Mesendoderm (in vitro differentiated cells): ENCODE measurements at places on chromosomes 6 and 20.

DNA sequence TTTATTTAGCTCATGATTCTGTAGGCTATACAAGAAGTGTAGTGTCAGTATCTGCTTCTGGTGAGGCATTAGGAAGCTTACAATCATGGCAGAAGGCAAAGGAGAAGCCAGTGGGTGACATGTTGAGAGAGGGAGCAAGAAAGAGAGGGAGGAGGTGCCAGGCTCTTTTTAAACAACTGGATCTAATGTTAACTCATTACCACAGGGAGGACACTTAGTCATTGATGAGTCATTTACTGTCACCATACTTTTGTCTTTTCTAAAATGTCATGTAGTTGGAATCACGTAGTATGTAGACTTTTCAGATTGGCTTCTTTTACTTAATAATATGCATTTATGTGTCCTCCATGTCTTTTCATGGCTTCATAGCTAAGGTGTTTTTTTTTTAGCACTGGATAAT, 58.1 kb downstream of the NUS1 start:
- no peak for DNase-seq

GRCh38 chr20:52410182-52410647, 218.6 kb upstream of the ZFP64 start:
- peak; percentile 64 for DNase-seq

- DNase-seq: no peak
Observed at GRCh38 chr6:9610620-9611415, 804.1 kb downstream of the TFAP2A start.

GRCh38 chr6:166325383-166326042, 16.8 kb downstream of the SFT2D1 start:
- peak; percentile 70 for DNase-seq

DNA sequence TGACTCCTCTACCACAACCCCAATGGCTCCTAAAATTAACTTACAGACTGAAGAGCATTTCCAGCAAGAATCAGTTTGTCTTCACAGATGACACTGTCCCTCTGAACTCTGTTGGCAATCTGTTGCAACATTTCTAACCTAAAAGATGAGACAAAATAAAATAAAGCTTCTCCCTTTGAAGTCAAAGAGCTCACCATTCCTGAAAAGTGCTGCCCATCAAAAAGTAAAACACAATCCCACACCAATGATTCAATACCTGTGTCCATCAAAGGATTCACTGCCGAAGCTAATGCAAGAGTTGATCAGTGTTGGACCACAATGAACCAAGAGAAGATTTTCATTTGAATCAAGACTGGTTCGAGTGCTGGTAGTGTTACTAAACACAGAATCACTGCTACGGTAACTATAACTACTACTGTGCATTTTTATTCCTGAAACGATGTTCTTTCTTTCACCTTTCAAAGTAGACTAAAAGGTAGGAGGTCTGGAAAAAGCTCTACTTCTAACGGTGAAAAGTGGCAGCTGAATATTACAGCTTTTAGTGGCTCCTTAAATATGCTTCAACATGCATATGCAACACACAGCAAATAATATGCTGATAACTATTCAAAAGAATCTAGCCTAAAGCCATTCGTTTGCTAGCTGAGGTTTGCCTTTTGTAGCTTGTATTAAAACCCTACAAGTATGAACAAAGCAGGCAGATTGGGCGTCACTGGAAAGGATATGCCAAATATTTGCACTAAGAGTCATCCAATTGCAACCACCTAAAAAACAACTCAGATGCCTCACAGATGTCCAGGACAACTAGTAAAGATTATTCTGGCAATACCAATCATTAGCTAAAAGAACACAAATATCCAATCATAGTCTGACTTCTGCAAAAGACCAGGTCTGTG, at the start of gene DST:
TSS of gene DST (minus strand) at position 524 of the 896 bp plus-strand sequence.
- no peak for DNase-seq

DNA sequence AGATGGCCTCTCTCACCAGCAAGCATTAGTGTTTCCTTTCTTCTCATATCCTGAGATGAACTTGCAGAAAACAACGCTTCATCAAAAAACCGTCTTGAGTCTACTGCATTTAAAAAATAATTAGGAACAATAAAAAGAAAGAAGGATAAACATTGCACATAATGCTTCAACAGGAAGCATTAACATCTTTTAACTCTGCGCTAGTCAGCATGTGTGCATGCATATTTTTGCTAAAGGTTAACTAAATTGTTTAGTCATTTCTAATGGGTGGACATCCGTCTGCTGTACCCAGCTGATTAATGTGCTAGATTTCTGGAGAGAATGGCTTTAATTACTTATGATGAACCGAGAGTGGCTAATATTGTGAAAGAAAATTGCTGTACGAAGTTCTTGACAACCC, 349.3 kb downstream of the SOX4 start:
- DNase-seq: no peak

DNA sequence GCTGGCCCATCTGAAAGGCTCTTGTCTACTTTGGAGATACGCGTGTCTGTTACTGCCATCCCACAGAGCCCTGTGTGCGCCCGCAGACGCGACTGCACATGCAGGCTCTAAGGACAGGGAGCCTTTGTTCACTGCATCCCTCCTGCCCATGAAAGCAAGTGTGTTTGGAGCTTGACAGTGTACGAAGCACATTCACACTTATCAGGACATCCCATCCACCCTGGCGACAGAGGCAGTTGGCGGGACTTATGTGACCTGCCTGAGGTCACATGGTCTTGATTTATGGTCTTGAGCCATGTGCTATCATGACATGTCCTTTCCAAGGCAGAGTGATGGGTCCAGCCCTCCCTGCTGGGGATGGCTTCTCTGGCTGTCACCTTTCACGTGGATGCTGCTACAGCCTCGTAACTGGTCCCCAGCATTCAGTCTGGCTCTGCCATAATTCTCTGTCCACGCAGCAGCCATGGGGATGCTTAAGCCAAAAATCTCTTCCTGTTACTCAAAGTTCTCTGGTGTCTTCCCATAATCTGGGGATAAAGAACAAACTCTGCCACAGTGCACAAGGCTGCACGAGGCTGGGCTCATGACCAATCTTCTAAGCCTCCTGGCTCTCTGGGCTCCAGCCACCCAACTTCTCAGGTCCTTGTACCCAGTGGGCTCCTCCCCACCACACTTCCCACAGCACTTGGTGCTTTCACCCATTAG, 36.3 kb upstream of the FAM83D start:
- no peak for DNase-seq

- peak; percentile 29 for DNase-seq
Observed at GRCh38 chr6:4055420-4056041, 23.4 kb downstream of the FAM217A start.

GRCh38 chr6:3125815-3126214, 7.3 kb downstream of the BPHL start:
- DNase-seq: no peak

- peak; percentile 14 for DNase-seq
Observed at GRCh38 chr6:72084992-72085569, 198.7 kb downstream of the RIMS1 start.

GRCh38 chr6:166437661-166438060, 54.9 kb upstream of the MPC1 start:
- DNase-seq: peak; percentile 45

DNA sequence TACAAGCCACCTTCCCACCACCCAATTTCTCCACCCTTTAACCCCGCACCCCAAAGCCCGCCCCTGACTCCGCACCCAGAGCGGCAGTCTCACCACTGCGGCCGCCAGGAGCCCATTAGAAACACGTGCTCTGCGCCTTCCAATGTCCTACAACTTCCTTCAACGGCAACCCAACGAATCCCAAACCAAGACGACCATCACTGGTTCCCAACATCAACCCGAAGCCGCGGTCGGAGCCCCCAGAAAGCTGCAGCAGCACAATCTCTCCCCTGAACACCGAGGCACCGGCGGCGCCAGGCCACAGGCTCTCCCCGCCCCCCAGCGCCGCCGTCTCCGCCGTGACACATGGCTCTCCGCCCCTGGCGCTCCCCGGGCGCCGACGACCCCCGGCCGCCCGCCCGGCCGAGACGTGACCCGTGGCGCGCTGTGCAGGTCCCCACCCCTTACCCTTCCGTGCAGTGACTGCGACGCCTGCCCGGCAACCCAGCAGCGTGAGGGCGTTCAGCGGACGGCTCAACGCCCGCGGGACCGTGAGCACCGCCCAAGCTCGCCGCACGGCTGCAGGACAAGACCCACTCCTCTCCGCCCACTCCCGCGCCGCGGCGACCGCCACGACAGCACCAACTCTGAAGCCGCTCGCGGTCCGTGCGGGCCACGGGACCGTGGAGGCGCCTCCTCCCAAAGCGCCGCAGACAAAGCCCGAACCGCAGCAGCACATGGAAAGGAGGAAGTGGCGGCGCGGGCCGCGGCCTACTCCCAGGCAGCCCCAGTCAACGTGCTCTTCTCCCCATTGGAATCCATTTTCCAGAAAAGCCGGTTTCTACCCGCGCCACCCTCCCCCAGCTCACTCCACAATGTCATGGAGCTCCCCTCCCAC, 551 bp downstream of the SYNCRIP start:
- peak; percentile 69 for DNase-seq

DNA sequence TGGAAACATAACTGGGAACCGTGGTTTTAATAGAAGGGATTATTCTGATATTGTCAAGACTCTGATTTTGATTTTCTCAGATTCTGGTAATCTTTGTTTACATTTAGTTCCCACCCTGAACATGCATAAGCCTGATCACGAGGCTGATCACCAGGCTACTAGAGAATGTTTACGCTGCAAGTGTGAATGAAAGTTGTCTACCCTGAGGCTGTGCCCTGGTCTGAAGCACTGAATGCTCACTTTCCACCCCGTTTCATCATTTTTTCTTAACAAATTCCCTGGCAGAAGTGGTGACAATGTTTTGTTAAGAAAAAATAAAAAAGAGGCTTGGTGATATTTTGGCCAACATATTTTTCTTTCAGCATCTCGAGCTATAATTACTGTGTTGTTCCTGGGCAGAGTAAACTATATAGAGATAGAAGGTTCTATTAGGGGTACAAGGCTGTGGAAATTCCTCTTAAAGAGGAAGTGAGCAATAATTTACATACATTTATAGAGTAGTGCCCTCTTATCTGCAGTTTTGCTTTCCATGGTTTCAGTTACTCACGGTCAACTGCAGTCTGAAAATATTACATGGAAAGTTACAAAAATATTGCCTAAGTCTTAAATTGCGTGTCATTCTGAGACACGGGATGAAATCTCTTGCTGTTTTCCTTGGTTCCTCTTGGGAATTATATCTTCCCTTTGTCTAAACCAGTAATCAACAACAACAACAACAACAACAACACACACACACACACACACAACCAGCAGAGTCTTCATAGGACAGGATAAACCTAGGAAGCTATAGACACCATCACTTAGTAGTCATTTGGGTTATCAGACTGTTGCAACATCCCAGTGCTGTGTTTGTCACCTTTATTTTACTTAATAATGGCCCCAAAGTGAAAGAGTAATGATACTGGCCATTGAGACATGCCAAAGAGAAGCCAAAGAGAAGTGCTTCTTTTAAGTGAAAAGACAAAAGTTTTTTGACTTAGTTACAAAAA, 566.6 kb upstream of the CITED2 start:
- peak; percentile 83 for DNase-seq
